AG08395 (cell line): ENCODE measurements at places on chromosomes 7 and 10.

DNA sequence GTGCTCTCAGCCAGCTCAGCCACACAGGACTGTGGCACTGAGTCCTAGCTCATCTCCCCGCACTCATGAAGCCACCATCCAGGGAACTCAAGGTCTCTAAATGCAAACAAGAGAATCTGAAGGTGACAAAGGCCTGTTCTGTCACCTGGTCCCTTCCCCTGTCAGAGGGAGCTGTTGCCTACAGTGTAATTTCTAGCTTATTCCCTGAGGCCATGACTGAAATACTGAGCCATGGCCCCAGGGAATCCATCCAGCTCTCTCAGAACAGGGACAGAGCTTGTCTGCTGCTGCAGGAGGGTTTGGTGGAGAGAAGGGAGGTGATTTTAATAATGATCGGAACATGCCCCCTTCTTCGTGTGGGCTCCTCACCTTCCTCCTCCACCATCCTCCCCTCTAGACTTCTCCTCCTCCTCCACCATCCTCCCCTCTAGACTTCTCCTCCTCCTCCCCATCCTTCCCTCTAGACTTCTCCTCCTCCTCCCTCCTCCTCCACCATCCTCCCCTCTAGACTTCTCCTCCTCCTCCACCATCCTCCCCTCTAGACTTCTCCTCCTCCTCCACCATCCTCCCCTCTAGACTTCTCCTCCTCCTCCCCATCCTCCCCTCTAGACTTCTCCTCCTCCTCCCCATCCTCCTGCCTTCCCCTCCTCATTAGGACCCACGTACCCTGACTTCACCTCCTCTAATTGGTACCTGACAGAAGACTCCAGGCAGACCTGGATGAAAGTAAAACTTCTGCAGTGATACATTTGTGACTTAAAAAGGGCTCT lies 338.0 kb upstream of the MKI67 start:
- no peak for DNase-seq

GRCh38 chr10:427761-428519 lies 261.5 kb downstream of the DIP2C start:
- DNase-seq = no peak

DNA sequence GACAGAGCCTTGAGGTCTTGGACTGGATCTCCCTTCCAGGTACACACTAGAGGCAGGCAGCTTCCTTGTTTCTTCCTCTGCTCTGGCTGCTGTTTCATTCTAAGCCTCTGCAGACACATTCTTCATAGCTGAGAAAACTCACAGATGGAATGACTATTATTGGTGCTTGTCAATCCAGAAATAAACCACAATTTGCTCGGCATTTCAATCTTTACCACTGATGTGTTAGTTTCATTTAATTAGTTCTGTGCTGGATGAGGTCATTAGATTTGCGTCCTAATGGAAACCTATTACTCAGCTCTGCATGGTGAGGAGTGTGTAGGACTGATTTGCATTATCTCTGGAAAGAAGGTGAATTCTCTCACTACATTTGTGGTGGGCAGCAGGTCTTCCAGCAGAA lies 392.5 kb downstream of the NRG3 start:
- DNase-seq = no peak

DNA sequence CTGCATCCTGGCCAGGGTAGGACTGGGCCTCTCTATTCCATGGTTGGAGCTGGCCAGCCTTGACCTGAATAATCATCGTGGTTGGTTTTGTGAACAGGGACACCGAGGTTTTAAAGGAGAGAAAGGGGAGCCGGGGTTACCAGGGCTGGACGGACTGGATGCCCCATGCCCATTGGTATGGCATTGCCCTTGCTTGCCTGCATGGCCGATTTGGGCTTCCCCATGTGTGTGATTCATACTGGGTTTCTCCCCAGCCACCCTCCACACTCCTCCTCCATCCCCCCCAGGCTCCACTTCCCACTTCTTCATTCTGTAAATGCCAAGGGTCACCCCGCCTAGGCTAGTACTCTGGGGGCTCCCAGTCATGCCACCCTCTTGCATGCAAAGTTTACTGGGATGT lies 98.8 kb upstream of the MACROH2A2 start:
- no peak for DNase-seq

GRCh38 chr10:113000876-113001598 lies 51.0 kb downstream of the TCF7L2 start:
- no peak for DNase-seq

DNA sequence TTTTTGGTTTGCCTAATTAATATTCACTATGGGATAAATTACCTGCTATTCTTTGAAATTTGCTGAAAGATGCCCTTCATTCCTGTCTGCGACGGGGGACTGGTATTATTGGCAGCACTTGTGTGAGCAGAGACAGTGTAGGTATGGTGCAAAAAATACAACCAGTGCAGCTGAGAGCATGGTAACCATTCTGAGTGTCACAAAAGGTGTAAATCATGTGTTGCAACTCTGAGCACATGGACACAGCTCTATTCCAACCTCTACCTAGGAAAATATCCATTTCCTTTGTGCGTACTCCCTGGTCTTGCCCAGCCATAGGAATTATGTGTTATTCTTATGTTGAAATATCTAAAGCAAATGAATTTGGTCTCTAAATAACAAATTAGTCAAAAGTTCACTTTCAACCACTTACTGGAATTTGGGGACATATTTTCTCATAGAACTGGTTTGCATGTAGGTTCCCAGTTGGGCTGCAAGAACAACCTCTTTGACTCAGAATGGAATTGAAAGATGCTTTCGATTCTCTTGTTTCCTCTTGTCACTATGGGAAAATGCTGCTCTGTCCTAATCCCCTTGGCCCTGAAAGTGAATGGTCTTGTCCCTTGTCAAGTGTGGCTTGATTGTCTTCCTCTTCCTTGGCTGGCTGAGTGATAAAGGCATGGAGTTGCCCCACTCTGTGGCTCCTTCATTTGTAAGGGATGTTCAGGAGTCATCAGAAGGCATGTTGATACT lies 57.0 kb downstream of the CELF2 start:
- no peak for DNase-seq

DNA sequence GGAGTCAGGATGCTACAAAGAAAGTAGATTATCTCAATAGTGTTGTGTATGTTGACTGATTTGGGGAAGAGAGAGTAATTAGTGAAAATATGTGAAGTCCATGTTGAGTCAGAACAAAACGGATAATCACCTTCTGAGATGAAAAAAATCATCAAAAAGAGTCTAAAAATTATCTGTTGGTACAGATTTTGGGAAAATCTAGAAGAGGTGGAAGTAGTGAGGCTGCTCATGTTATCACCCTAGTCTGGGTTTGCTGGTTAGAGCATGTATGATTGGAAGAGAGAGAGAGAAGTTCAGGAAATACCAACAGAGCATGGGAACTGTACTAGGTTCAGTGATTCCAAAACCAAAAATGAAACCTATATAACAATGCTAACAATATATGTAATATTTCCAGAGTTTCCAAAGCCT lies 12.3 kb downstream of the RPA3 start:
- no peak for DNase-seq

- no peak for DNase-seq
Observed at GRCh38 chr10:131841661-131842139, 59.1 kb upstream of the PPP2R2D start.

GRCh38 chr7:150716368-150716767 lies at the start of gene GIMAP1:
GIMAP1 (plus strand) TSS chr7:150716613; CDS start chr7:150719048, 2,435 bp downstream.
- DNase-seq = no peak

- no peak for DNase-seq
Observed at GRCh38 chr7:152987656-152988055, 228.1 kb downstream of the ACTR3B start.

DNA sequence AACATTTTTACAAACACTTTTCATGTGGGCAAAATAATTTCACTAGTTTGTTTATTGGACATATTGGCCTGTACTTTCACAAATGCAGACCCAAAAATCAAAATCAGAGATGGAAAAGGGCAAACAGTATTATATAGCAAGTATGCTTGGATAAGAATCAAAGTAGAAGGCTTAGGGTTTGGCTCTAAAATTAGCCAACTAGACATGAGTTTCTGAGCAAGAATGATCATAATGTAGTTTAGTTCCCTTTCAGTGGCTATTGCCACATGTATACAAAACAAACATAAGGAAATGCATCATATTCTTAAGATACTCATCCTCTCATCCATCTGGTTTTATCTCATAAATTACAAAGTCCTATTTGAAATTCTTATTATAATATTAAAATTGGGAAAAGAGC lies 132.5 kb downstream of the IMMP2L start:
- DNase-seq = peak; percentile 12

GRCh38 chr7:34371922-34372321 lies 286.1 kb upstream of the NPSR1 start:
- no peak for DNase-seq

DNA sequence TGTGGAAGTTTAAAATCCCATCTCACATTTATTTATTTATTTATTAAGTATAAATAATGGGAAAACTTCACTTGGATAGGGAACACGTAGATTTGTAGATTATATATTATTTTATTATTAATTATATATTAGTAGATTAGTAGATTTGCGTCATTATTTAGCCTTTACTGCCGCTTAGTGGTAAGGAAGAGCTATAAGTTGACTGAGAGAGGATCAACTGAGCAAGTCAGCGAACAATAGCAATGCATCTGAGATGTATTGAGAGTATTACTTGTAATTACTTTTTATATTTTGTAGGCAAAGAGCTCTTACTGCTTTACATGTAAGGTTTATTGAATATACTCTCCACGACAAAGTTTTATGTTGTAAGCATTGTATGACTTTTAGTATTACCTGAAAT lies 244.5 kb upstream of the ANKRD30A start:
- DNase-seq = peak; percentile 27

GRCh38 chr7:74612015-74612829 lies 45.3 kb upstream of the GTF2I start:
- DNase-seq = no peak

DNA sequence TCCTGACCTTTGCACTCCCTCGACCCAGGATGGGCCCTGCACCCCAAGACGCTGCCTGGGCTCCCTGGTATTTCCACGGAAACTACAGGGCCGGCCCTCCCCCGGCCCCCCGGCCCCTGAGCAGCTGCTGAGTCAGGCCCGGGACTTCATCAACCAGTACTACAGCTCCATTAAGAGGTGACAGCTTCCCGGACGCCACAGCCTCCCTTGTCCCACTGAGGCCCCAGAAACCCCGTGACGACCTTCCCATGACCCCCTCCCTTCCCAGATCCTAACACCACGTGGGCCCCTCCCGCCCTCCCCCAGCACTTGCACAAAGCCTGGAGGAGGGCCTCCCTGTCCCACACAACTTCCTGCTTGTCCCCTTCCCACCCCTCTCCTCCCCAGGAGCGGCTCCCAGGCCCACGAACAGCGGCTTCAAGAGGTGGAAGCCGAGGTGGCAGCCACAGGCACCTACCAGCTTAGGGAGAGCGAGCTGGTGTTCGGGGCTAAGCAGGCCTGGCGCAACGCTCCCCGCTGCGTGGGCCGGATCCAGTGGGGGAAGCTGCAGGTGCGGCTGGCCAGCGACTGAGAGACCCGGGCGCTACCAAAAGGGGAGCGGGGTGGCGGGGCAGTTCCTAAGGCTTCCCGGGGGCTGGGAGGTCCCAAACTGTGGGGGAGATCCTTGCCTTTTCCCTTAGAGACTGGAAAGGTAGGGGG lies 5.7 kb downstream of the NOS3 start:
- DNase-seq = no peak

DNA sequence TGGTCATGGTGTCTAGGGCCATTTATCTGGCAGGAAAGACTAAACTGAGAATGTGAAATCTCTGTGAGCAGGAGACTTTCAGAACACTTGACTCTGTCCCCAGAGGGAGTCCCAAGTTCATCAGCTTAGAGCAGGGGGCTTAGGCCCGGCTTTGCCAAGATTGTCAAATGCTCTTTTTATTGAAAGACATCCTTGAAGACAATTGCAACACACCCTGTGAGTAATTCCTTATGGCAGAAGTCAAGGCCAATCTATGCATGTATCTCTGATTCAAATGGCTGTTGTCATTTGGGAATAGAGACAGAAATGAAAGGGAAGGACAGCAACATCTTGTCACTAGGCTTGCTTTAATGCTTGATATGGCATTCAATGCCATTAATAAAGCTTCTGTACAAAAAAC lies 33.7 kb downstream of the BAMBI start:
- DNase-seq = no peak

DNA sequence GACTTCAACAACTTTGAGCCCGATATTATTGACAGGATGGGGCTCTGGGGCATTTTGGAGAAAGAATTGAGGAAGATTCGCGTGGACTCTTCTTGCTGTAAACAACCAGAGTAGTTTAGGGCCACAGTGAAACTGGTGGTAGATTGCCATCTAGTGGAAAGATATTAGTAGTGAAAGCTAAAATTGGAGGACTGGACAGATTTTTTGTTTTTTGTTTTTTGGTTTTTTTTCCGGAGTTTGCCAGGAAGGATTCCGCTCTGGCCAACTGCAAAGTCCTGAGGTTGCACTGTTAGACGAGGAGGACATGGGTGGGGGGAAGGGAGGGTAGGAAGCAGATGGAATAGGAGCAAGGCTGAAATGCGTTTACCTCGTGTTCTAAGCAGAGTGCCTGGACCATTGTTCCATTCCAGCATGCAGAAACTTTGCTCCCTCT lies 11.7 kb downstream of the NOBOX start:
- DNase-seq = peak; percentile 77

DNA sequence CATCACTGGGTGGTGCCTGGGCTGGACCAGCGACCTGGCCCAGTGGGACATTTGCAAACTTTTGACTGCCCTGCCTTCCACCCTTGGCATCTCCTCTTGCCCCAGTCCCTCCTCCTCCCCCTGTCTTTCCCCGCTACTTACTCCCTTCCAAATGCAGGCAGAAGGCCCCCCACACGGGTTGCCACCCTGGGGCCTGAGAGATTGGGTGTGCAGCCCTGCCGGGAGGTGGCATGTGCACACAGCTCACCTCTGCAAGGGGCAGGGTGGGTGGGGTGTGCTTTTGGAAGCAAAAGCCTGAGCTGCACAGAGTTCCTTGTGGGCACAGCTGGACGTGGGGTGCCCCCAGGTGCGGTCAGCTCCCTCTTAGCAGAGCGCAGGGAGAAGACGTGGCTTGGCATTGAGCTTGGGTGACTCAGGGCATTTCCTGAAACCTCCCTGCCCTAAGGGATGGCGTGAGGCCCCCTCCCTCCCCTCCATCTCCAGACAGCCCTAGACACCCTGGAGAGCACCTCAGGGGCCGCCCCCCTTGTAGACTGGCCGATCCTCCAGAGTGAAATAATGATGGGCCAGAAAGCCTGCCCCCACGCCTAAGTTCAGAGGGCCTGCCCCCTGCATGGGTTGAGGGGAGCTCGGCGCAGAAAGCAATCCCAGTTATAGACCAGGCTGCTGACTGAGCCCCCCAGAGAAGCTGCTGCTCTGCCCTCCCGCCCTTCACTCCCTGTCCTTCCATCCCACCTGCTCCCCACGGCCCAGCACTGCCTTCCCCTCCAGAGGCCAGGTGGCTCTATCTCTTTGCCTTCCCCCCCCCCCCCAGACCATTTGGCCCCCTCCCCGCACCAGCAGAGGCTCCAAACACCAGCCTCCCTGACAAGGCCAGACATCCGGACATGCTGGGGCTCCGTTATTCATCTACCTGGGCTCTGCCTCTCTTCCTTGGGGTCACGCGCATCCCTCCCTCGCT lies 2.3 kb upstream of the SHH start:
- DNase-seq = no peak

DNA sequence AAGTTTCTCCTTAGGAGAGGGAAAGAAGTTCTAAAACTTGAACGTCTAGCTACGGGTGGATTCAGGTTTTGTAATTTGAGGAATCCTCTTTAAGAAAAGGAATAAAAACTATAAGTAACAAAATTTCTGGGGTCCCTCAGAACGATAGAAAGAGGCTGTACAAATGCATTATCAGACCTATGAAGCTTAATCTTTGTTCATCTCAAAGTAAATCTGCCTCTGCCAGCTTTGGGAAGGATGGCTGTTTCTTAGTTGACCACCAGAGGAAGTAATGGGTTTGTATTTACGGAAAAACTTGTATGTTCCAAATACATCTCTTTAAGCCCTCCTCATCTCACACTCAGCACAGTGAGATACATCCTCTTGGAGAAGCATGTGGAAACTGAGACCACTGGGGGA lies 864 bp downstream of the PSTK start:
- DNase-seq = peak; percentile 45
